Cardiac septum (tissue), 1 donor: ENCODE measurements at places on chromosomes 5 and 9. TPM values are rescaled to one million over a fixed set of nuclear protein-coding genes. Genes with fewer than 3 reads are reported as not detected.

CORO2A gene
- total RNA-seq: 0.19 TPM

ORM2 gene
- 0.32 TPM for total RNA-seq

DNA sequence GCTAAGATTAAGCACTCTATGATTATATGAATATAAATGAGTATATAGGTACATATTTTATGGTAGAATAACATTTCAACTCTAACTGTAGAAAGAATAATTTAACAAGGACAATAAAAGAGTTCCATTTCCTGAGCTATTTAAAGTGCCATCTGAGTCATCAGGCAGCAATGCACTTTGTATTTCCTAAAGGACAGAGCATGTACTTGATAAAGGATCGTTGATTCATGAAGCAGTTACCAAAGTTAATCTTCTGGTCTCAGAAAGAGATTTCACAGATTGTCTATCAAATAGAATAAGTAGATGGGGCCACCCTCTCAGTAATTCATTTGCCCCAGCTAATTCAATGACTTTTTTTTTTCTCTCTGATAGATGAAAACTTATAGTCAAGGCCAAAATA, 747.8 kb downstream of the CDH18 start:
- no peak for DNase-seq

GRCh38 chr5:142248853-142249462, 75.9 kb downstream of the SPRY4 start:
- DNase-seq: no peak

DNA sequence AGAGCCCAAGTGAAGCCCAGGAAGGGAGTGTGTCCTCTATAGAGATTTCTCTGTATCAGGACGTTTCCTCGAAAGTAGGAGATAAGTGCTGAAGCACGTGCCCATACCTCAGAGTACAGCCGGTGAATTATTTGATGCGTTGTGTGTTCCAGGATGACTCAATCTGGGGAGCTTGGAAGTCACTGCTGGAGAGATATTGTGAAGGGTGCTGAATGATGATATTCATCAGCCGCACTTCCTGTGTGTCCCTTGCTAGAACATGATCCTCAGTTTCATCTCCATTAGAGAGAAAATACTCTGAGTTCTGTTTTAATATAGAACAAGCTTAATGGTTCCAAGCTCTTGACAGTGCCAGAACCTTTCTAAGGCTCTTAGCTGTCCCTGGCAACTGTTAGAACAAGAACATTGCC, 402.3 kb upstream of the ADAMTSL1 start:
- DNase-seq: no peak

- no peak for DNase-seq
Observed at GRCh38 chr5:6660688-6661087, 27.4 kb downstream of the SRD5A1 start.

GRCh38 chr5:72369711-72370110, 49.5 kb downstream of the PTCD2 start:
- DNase-seq: no peak

- DNase-seq: no peak
Observed at GRCh38 chr5:53323511-53323910, 156.9 kb upstream of the FST start.

DNA sequence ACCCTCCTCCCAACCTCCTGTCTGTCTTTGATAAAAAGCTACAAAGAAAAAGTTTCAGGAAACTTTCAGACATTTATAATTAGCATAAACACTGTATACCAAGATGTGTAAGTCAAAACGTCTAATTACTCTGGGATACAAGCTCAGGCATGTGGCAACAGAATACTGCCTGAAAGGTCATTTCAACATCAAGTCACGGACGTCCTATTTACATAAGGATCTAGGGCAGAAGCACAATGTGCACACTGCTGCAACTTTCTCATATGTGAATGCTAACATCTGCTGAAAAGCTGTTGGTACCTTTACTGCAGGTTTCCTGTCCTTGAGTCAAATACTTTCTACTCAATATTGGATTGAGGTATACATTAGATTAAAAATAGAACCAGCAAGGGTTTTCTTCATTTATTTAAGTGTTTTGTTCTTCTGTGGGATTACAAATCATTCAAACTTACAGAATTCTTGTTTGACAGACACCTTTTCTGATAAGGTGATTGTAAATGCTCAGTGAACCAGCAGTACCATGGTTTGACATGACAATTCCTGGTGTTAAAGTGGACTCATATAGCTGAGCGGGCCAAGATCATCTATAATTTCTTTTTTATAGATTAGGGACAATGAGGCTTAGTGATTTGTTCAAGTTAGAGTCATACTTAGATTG, 36.8 kb downstream of the ELL2 start:
- no peak for DNase-seq

- no peak for DNase-seq
Observed at GRCh38 chr9:91773156-91773555, 176.9 kb downstream of the ROR2 start.

- no peak for DNase-seq
Observed at GRCh38 chr5:43041110-43041668, 1.1 kb upstream of the ANXA2R start.
